ENCODE measurements at places on chromosomes 16 and 17. TPM values are rescaled to one million over a fixed set of nuclear protein-coding genes. Genes with fewer than 3 reads are reported as not detected.

The GP2 gene
- total RNA-seq, result not detected

The CACNA1H gene
- total RNA-seq, result under 0.01 TPM

DNA sequence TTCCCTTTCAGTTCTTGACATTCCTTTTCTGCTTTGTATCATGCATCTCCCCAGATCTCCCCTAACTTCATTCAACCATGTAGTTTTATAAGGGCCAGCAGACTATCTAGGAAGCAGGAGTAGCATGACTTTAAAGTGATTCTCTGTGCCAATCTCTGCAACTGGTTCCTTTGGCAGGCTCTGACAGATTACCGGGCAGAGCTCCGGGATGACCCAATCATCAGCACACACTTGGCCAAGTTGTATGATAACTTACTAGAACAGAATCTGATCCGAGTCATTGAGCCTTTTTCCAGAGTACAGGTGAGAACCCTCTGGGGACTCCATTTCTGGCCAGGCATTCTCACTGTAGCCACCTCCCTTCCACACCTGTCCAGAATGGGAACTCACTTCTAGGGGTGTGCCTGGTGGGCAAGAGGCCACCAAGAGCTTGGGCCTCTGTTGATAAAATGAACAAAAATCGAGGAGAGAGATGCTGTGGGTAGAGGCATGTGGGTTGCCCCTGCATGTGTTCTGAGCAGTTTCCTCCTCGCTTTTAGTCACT lies 7.6 kb upstream of the CDK5R1 start:
- DNase-seq, result no peak

DNA sequence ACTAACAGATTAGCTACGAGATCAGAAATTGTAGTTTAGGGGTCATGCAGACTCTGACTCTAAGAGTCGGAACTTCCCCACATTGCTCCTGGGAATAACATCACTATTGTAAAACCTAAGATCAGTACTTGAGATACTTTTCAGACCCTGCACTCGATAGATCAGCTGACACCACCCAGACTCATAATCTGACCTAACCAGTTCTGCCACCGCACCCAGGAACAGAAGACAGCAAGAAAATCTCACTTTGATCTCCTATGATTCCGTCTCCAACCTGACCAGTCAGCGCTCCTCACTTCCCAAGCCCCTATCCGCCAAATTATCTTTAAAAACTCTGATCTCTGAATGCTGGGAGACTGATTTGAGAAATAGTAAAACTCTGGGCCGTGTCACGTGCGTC lies 27.2 kb upstream of the ASGR2 start:
- no peak for DNase-seq

The CRYBA1 gene
- not detected for total RNA-seq

DNA sequence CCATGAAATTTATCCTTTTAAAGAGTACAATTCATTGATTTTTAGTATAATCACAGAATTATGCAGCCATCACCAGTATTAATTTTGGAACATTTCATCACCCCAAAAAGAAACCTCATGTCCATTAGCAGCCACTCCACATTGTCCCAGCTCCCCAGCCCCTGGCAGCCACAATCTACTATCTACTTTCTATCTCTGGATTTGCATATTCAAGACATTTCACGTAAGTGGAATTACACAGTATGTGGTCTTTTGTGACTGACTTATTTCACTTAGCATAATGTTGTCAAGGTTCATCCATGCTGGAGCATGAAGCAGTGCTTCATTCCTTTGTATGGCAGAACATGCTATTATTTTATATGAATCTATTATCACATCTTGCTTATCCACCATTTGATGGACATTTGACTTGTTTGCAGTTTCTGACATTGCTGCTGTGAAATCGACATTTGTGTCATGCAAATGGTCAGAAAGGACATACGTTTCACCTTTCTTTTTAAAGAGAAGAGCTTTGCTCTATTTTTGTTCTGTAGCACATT lies 10.7 kb downstream of the METTL9 start:
- no peak for DNase-seq

DNA sequence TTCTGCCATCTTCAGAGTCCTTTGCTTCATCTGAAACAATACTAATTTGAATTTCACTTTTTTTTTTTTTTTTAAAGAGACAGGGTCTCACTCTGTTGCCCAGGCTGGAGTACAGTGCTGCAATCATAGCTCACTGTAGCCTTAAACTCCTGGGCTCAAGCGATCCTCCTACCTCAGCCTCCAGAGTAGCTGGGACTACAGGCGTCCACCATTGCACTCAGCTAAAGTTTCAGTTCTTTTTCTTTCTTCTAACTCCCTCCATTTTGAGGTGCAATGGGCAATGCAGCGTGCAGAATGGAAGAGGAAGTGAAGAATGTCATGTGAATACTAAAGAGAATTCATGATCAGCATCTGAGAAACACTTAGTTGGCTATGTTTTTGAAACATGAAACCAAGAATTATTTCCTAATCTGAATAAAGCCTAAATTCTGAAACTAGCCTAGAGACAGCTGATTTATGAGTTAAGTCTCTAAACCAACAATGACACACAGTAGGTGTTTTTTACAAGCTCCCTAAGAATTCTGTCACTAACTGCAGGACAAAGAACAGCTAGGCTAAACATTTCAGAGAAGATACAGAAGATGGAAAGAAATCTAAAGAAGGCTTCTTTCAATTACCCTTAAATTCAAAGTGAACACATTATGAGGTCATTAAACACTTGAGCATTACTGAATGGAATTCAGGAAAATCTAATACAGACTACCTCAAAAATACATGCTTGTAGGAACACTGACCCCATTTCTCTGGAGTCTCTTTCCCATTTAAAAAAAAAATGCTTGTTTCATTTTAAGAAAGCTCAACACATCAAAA lies 21.0 kb downstream of the SNN start:
- no peak for DNase-seq

DNA sequence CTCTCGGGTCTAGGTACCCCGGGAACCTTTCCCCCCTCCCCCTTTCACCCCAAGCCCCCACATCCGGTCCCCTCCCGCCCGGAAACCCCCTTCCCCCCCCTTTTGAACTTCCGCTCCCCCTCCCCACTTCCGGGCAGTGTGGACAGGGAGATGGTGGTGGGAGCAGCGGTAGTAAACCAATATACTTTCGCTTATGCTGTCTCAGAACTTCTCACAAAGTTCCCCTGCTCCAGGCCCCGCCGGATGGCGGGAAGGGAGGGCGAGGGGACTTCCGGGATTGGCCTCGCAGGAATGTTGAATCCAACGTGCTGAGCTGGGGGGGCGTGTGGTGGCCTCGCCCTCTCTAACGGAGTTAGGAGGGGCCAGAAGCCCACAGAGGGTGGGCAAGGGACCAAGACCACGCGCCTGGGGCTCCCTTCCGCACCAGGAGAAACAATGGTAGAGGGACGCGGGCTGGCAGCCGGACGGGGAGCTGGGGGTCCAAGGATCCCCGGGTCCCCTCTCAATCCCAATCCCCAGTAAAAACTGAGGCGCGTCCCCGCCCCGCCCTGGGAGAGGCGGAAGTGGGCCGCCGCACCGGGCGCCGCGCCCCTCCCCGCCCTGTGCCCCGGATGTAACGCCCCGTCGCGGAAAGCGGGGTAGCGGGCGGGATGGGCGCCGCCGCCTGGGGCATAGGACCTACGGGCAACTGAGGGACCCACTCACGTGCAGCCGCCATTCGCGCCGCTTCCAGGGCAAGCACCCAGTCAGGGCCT lies 742 bp downstream of the PFN1 start:
- peak; percentile 45 for DNase-seq
